Natural killer cell treated with Interleukin-12 subunit alpha and Interleukin-12 subunit beta and Interleukin-15 and Interleukin-18, amount 100 ng/mL, for 72 hours (primary cell): ENCODE measurements at places on chromosomes 16 and 17. TPM values are rescaled to one million over a fixed set of nuclear protein-coding genes. Genes with fewer than 3 reads are reported as not detected.

GRCh38 chr17:2170023-2170422 lies 115.1 kb downstream of the HIC1 start:
- no peak overlapping the region for H3K4me3 ChIP-seq
- H3K36me3 ChIP-seq = peaks cover 7% of the 10 kb centered on the region
- peaks cover 11% of the 10 kb centered on the region for H3K4me1 ChIP-seq
- no peaks in the 10 kb centered on the region for H3K27me3 ChIP-seq

- DNase-seq = peak; percentile 73
- no peaks in the 10 kb centered on the region for H3K27me3 ChIP-seq
- peak overlapping the region; percentile 5 for H3K27ac ChIP-seq
- peaks cover 24% of the 10 kb centered on the region for H3K4me1 ChIP-seq
- H3K4me3 ChIP-seq = no peak overlapping the region
These were observed 13.8 kb downstream of the RIPOR1 start for GRCh38 chr16:67542464-67542863.

- H3K27me3 ChIP-seq = peaks cover 7% of the 10 kb centered on the region
- H3K36me3 ChIP-seq = no peaks in the 10 kb centered on the region
- H3K27ac ChIP-seq = no peak overlapping the region
- peak; percentile 26 for DNase-seq
- H3K4me3 ChIP-seq = no peak overlapping the region
These were observed 11.4 kb upstream of the NLRC5 start for GRCh38 chr16:56977823-56978430.

GRCh38 chr17:4859816-4860625 lies 26.9 kb downstream of the MINK1 start:
- H3K4me3 ChIP-seq = no peak overlapping the region
- H3K36me3 ChIP-seq = no peaks in the 10 kb centered on the region
- H3K4me1 ChIP-seq = peaks cover 20% of the 10 kb centered on the region
- no peak for DNase-seq

- DNase-seq = no peak
- H3K4me3 ChIP-seq = no peak overlapping the region
- peaks cover 5% of the 10 kb centered on the region for H3K36me3 ChIP-seq
- H3K4me1 ChIP-seq = no peaks in the 10 kb centered on the region
These were observed 834 bp downstream of the CDH8 start for GRCh38 chr16:62035115-62036092.

The HOXB9 gene
- total RNA-seq = 0.78 TPM

GRCh38 chr17:55563363-55563762 lies 52.1 kb upstream of the SMIM36 start:
- no peak overlapping the region for H3K27ac ChIP-seq
- DNase-seq = no peak
- H3K27me3 ChIP-seq = peaks cover 15% of the 10 kb centered on the region
- H3K4me1 ChIP-seq = no peaks in the 10 kb centered on the region

- H3K27me3 ChIP-seq = peaks cover 14% of the 10 kb centered on the region
- DNase-seq = no peak
- H3K4me3 ChIP-seq = no peak overlapping the region
- peaks cover 2% of the 10 kb centered on the region for H3K4me1 ChIP-seq
- H3K36me3 ChIP-seq = no peaks in the 10 kb centered on the region
These were observed 12.5 kb upstream of the TMEM132E start for GRCh38 chr17:34566873-34567272.

The FOXC2 gene
- not detected for total RNA-seq

DNA sequence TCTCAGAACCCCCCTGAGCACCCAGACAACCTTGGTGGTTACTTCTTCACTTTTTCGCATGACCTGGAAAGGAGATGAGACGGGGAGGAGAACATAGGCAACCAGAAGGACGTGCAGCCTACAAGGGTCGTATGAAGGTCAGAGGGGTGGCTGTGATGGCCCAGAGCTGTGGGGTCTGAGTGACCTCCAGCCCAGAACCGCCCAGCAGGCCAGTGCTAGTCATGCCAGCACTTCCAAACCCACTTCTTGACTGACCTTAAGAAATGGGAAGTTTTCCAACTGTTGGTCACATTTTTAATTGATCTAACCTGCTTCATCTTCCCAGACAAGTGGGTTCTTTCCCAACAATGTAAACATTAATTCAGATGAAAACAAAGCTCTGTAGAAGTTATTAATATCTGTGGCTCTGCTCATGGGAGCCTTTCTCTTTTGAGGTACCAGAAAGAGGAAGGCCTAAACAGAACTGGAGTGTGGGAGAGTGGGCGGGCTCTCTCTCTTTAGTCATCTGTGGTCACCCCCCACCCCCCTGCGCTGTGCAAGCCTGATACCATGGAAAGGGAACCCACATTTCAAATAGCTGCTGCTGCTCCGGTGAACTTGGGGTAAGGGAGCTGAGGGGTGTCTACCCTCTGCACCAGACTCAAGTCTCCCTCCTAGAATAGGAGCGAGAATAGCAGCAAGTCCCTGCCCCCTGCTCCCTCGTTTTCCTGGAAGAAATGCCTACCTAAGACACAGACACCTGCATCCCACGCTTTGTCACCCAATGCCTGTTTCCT lies 101.6 kb downstream of the RAB11FIP4 start:
- peaks cover 73% of the 10 kb centered on the region for H3K4me1 ChIP-seq
- H3K27ac ChIP-seq = peak overlapping the region; percentile 96
- H3K4me3 ChIP-seq = peak overlapping the region; percentile 75
- no peaks in the 10 kb centered on the region for H3K36me3 ChIP-seq

DNA sequence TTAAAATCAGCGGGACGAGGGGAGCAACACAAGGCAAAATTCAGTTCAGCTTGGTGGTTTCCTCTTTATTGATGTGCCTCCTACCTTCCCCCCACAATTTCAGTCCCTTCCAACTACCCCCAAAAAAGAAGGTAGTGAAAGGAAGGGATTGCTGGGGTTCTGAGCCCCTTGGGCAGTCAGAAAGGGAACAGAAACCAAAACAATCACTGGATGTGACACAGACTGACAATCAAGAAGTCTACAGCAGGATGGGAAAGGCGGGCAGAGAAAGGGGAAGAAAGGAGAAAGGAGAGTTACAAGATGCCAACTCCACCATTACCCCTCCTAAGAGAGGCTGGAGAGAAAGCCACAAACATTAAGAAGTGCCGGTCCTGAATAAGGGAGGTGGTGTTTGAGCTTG lies 1.1 kb upstream of the PHF23 start:
- peak overlapping the region; percentile 88 for H3K4me3 ChIP-seq
- no peak for DNase-seq
- peaks cover 54% of the 10 kb centered on the region for H3K4me1 ChIP-seq
- peak overlapping the region; percentile 87 for H3K27ac ChIP-seq
- peaks cover 12% of the 10 kb centered on the region for H3K36me3 ChIP-seq
- no peaks in the 10 kb centered on the region for H3K27me3 ChIP-seq

The CYGB gene
- 2.9 TPM for total RNA-seq

DNA sequence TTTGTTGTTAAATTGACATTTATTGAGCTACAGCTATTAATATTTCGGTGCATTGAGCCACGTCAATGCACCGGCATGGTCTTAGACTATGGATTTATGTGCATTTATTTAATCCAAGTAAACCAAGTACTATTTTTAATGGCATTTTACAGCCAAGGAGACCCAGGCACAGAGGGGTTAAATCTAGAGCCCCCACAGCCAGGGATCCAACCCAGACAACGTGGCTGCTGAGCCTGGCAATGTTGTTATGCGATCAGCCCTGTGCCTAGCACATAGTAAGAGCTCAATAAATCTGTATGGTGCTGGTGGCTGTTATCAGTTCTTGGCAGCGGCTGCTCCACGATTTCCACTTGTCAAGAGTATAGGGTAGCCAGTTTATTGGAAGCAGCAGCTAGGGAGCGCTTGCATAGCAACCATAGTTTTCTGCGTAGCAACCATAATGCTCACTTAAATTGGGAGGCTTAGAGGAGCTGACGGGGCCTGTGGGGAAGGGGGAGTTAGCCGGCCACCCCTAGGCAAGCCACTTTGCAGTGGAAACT lies 541 bp upstream of the RBBP6 start:
- H3K4me1 ChIP-seq = peaks cover 22% of the 10 kb centered on the region
- peaks cover 21% of the 10 kb centered on the region for H3K36me3 ChIP-seq
- no peaks in the 10 kb centered on the region for H3K27me3 ChIP-seq
- no peak for DNase-seq

- H3K4me3 ChIP-seq = no peak overlapping the region
- DNase-seq = no peak
- H3K4me1 ChIP-seq = peaks cover 2% of the 10 kb centered on the region
- peaks cover 16% of the 10 kb centered on the region for H3K27me3 ChIP-seq
- no peak overlapping the region for H3K27ac ChIP-seq
- H3K36me3 ChIP-seq = peaks cover 13% of the 10 kb centered on the region
These were observed 5.2 kb upstream of the PIPOX start for GRCh38 chr17:29037739-29038084.

DNA sequence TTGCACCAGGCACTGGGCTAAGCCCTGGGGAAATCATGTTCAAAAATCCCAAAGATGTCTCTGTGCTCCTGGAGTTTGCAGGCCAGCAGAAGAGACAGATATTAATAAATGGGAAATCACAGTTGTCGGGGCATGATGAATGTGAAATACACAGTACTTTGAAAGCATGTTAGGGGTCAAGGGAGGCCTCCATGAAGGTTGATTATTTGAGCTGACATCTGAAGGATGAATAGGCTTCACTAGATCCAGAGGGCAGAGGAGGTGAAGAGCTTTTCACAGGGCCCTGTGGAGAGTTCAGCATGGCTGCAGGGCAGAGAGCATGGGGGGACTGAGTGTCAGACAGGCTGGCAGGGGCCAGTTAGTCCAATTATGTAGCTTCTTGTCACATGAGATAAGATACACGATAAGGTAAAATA lies 2.6 kb downstream of the ANKRD40CL start:
- H3K36me3 ChIP-seq = no peaks in the 10 kb centered on the region
- no peak overlapping the region for H3K4me3 ChIP-seq
- H3K27ac ChIP-seq = no peak overlapping the region
- H3K27me3 ChIP-seq = peaks cover 17% of the 10 kb centered on the region
- peaks cover 16% of the 10 kb centered on the region for H3K4me1 ChIP-seq
- DNase-seq = no peak

The CCL1 gene
- 4.8 TPM for total RNA-seq

- no peak overlapping the region for H3K27ac ChIP-seq
- no peak for DNase-seq
- H3K27me3 ChIP-seq = no peaks in the 10 kb centered on the region
- H3K4me3 ChIP-seq = no peak overlapping the region
These were observed 4.7 kb downstream of the CDH15 start for GRCh38 chr16:89176147-89176690.

- no peak overlapping the region for H3K27ac ChIP-seq
- no peak overlapping the region for H3K4me3 ChIP-seq
- no peaks in the 10 kb centered on the region for H3K36me3 ChIP-seq
- no peaks in the 10 kb centered on the region for H3K27me3 ChIP-seq
- DNase-seq = no peak
These were observed 557.4 kb upstream of the PSMD7 start for GRCh38 chr16:73739049-73739769.

The HOXB6 gene
- total RNA-seq = 2.2 TPM

- DNase-seq = no peak
- H3K27ac ChIP-seq = no peak overlapping the region
- H3K27me3 ChIP-seq = peaks cover 28% of the 10 kb centered on the region
- H3K4me3 ChIP-seq = no peak overlapping the region
- no peaks in the 10 kb centered on the region for H3K4me1 ChIP-seq
- H3K36me3 ChIP-seq = no peaks in the 10 kb centered on the region
These were observed 143.2 kb upstream of the ASIC2 start for GRCh38 chr17:33436321-33436720.

The ITGAX gene
- total RNA-seq = 62.1 TPM

DNA sequence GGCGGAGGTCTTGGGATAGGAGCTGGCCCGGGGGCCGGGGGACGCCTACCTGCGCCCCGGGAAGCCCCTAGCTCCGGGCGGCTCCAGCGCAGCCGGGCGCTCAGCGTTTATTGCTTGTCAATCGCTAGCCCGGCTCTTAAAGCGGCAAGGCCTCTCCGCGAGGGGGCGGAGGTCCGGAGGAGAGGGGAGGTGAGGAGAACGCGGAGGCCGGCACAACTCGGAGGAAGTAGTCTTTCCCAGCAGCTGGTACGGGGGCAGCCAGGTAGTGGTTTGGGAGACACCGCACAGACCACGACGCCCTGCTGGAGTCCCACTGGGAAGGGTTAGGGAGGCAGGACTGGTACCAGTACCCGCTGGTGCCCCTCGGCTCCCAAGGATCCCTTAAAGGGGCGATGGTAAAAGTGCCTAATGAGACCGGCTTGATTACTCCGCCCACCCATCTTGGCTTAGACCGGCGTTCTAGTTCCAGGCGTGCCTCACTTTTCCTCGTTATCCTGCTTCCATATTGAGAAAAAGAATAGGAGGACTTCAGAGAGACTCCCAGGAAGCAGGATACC lies at the start of gene MPP2:
Gene MPP2 (minus strand): TSS at position 112 of the 557 bp plus-strand sequence. CDS start 3,076 bp downstream, outside the sequence.
- no peaks in the 10 kb centered on the region for H3K36me3 ChIP-seq
- H3K4me1 ChIP-seq = peaks cover 6% of the 10 kb centered on the region
- H3K27ac ChIP-seq = no peak within 1 kb of the TSS
- H3K27me3 ChIP-seq = peaks cover 7% of the 10 kb centered on the region
- no peak for DNase-seq
- H3K4me3 ChIP-seq = peak within 1 kb of the TSS; percentile 58

DNA sequence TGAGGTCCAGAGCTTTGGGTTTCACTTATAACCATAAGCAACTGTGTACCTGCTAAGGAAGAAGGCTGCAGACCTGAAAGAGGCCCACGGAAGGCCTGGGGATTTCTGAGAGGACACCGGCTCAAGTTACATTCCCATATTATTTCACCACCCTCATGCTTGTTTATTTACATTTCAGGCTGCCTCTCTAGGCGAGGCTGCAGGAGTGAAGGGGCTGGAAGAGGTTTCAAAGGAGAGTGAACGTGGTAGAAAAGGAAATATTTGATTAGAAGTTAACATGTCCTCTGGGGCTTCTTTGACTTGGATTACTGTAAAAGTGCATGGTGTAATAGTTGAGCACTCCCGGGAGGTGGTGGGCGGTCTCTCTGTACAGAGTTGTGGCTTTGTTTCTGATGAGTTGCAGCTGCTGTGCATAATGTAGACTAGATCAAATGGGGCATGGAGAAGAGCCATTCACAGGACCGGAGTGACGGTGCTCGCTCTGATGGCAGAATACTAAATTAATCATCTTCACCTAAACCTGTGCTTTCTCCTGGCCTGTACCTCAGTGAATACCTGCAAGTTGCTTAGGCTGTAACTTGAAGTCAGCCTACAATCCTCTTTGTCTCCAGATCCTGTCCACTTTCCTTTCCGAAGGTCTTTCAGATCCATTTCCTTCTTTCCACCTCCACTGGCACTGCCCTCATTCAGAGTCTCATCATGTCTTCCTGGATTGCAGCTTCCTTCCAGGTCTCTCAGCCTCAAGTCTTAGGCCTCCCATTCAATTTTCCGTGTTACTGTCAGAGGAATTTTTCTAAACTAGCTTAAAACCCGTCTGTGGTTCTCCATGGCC lies 1.9 kb upstream of the CPD start:
- H3K27ac ChIP-seq = peak overlapping the region; percentile 90
- peaks cover 7% of the 10 kb centered on the region for H3K27me3 ChIP-seq
- H3K4me3 ChIP-seq = peak overlapping the region; percentile 97
- H3K36me3 ChIP-seq = peaks cover 6% of the 10 kb centered on the region
- no peak for DNase-seq

DNA sequence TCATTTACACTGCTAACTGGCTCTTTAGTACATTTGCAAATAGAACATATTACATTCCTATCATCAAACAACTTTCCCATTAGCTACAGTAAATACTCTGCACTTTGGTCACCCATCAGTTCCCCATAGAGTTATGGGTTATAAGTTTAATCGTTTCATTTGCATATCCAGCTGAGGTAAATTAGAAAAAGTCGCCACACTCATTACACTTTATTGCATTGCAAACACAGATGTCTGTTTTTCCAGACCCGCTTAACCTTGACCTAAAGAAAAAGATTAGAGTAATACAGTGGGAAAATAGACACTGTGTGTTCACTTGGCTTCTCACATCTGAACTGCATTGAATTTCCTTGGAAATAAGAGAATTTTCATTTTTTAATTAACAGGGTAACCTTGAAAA lies 213.1 kb upstream of the PSMD7 start:
- H3K27me3 ChIP-seq = no peaks in the 10 kb centered on the region
- H3K36me3 ChIP-seq = no peaks in the 10 kb centered on the region
- H3K4me1 ChIP-seq = no peaks in the 10 kb centered on the region
- H3K4me3 ChIP-seq = no peak overlapping the region
- H3K27ac ChIP-seq = no peak overlapping the region
